ENCODE measurements at places on chromosomes 7 and 10. TPM values are rescaled to one million over a fixed set of nuclear protein-coding genes. Genes with fewer than 3 reads are reported as not detected.

Gene STK31
- polyA plus RNA-seq, result not detected

Gene FBXL13
- polyA plus RNA-seq, result 0.82 TPM

Gene MACC1
- polyA plus RNA-seq, result not detected

Gene IRF5
- polyA plus RNA-seq, result not detected

Gene CUBN
- polyA plus RNA-seq, result not detected

Gene HEPACAM2
- not detected for polyA plus RNA-seq

Gene NEUROD6
- polyA plus RNA-seq, result 0.11 TPM

Gene ZPBP
- polyA plus RNA-seq, result not detected

Gene CLRN3
- polyA plus RNA-seq, result not detected

Gene CABCOCO1
- not detected for polyA plus RNA-seq

Gene CLDN15
- not detected for polyA plus RNA-seq

Gene NMT2
- polyA plus RNA-seq, result 12.9 TPM

Gene HOGA1
- 2.7 TPM for polyA plus RNA-seq

Gene CD36
- polyA plus RNA-seq, result 0.32 TPM

Gene FZD8
- 1.3 TPM for polyA plus RNA-seq

Gene PKD2L1
- polyA plus RNA-seq, result not detected

Gene POR
- polyA plus RNA-seq, result 16.8 TPM

Gene SEC31B
- polyA plus RNA-seq, result 3.7 TPM

Gene AGR2
- polyA plus RNA-seq, result not detected

Gene DPYSL4
- polyA plus RNA-seq, result 2.8 TPM

Gene RAMP3
- 0.86 TPM for polyA plus RNA-seq

Gene ZMIZ2
- 0.80 TPM for polyA plus RNA-seq

Gene OR2A7
- not detected for polyA plus RNA-seq

Gene STMP1
- 42.5 TPM for polyA plus RNA-seq

Gene PAPOLB
- polyA plus RNA-seq, result not detected

Gene NPTX2
- polyA plus RNA-seq, result 15.1 TPM

Gene ZFAND2A
- 88.7 TPM for polyA plus RNA-seq

Gene FAM221A
- polyA plus RNA-seq, result 44.1 TPM

Gene CLEC2L
- 19.5 TPM for polyA plus RNA-seq

Gene IL15RA
- polyA plus RNA-seq, result not detected

Gene DHX32
- 9.5 TPM for polyA plus RNA-seq

Gene LRRC17
- 0.63 TPM for polyA plus RNA-seq

Gene GPR146
- polyA plus RNA-seq, result not detected

Gene RGR
- 3.0 TPM for polyA plus RNA-seq

Gene GSDME
- polyA plus RNA-seq, result 29.9 TPM

Gene PPP1R3C
- 19.3 TPM for polyA plus RNA-seq

Gene TRIM50
- polyA plus RNA-seq, result not detected

Gene LEP
- polyA plus RNA-seq, result not detected

Gene CYP2E1
- polyA plus RNA-seq, result 22.2 TPM

Gene OPN1SW
- polyA plus RNA-seq, result 0.97 TPM

Gene PNLIPRP1
- polyA plus RNA-seq, result not detected

Gene GIMAP8
- not detected for polyA plus RNA-seq
